Left ventricle myocardium superior (tissue), 1 donor: ENCODE measurements at places on chromosomes 1 and 21. TPM values are rescaled to one million over a fixed set of nuclear protein-coding genes. Genes with fewer than 3 reads are reported as not detected.

DNA sequence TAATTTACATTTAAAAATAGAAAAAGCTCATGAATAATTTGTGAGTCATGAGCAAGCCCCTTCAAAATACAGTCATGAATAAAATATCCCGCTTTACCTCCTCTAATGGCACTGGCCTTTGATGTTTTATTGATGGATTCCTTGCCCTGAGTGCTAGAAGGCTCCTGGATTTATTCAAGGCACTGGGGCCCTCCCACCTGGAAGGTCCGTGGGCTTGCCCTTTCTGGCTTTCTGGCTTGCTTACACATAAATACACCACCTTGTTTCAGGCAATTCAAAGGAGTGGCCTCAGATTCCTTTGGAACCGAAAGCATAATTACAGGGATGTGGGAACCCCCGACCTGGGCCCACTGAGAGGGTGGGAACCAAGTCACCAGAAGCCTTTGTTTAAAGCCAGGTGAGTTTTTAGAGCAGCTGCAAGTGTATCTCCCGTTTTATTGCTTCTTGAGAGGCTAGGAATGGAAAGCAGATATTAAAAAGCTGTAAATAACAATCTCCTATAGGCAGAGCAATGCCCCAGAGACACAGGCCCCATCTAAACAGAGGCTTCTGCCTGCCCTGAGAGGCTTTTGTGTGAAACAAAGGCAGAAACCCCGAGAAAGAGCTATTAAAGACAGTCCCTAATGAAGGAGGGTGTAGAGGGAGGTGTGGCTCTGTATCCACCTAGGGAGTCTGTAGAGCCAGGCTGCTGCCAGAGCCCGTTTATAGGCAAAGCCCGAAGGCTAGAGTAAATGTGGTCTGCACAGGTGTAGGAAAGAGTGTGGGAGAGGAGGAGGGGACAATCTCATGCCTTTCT lies 126.4 kb downstream of the FAM78B start:
- no peak for DNase-seq

DNA sequence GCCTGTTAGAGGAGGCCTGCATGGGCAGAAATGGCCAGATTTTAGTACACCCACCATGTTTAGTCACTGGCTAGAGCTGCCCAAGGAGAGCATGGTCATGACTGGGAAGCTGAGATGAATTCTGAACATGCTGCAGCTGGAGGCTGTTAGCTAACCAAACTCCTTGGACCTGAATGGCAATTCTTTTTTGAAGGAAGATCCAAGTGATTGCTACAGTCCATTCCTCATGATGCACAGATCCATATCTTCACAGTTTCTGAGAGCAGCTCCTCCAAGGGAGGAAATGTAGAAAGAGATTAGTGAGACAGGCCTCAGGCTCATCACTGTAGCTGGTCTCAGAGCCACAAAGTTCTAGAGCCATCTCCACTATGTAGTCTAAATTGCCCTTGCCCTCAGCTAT lies 11.1 kb downstream of the ZFYVE9 start:
- no peak for DNase-seq

DNA sequence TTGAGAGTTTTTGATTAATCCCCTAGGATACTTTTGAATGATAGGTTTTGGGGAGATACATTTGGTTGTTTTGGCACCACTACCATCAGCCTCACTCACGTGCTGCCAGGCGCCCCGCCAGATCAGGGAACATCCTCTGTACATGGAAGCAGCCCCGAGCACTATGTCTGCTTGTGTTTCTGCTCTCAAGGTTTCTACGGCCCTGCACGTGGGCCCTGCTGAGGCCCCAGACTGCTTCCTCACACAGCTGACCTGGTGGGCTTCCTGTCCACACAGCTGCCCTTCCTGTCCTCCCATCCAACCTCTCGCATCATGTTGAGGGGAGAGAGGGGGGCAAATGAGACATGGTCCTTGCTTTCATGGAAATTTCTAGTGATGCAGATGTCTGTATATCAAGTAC lies 20.0 kb downstream of the ADARB1 start:
- peak; percentile 55 for DNase-seq

GRCh38 chr1:214292322-214292721 lies 11.4 kb downstream of the SMYD2 start:
- DNase-seq, result no peak

DNA sequence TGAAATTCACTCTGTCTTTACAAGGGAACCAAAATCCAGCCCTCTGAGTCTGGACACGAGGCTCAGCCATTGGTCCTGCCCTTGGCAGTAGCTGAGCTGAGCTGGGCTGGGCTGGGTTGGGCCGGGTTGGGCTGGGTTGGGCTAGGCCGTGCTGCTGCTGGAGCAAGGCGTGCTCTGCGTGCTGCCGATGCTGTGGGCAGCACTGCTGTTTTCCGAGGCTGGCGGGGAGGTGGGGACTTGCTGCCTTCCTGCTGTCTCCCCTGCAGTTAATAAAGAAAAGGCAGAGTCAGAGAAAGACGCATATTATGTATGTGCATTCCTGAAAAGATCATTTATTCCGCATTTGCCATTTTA lies 182.9 kb downstream of the CDC7 start:
- DNase-seq, result peak; percentile 57

- DNase-seq, result peak; percentile 38
Measured at GRCh38 chr1:108708691-108709660, 3.7 kb upstream of the FNDC7 start.

LAD1 gene
- 2.2 TPM for total RNA-seq

DNA sequence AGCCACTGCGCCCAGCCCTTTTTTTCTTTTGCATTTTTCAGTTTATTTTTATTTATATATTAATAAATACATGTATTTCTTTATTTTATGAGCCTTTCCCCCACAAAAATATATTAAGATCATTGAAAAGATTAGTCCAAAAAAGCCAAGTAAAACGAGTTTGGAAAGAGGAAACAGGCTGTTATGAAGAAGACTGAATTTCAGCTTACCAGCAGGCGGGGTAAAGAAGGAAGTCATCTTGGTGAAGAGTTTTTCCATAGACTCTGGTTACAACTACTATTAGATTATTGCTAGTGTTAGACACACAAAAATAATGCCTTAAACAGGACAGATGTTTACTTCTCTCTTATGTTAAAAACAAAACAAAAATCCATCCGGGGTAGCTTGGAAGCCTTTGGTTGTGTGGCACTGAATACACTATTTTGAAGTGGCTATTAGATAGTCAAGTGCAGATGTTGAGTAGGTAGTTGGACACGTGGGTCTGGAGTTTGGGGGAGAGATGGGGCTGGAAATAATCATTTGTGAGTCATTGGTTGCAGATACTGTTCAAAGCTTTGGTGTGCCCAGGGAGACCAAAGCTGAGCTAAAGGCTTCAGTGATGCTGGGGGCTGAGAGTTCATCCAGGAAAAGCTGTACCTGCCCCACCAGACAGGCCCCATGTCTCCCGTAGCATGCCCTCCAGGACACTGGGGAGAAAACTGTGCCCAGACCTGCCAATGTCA lies 8.7 kb upstream of the LRRC71 start:
- DNase-seq, result no peak

DNA sequence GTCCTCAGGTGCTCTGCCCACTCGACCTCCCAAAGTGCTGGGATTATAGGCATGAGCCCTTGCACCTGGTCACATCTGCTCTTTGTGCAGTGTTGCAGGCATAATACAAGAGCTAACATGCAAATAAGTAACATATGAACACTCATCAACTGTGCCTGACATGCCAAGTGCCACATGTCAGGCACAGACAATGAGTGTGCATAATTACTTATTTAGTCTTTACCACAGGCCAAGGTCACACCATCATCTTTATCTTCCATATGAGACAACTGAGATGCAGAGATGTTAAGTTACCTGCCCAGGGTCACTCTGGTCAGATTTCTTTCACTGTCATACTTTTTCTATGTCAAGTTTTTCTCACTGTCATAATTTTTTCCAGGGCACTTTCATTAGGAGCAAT lies 126.1 kb downstream of the PPIAL4G start:
- DNase-seq, result no peak

- no peak for DNase-seq
Measured at GRCh38 chr1:200428482-200429205, 18.8 kb upstream of the ZNF281 start.

TMEM269 gene
- total RNA-seq, result not detected

DNA sequence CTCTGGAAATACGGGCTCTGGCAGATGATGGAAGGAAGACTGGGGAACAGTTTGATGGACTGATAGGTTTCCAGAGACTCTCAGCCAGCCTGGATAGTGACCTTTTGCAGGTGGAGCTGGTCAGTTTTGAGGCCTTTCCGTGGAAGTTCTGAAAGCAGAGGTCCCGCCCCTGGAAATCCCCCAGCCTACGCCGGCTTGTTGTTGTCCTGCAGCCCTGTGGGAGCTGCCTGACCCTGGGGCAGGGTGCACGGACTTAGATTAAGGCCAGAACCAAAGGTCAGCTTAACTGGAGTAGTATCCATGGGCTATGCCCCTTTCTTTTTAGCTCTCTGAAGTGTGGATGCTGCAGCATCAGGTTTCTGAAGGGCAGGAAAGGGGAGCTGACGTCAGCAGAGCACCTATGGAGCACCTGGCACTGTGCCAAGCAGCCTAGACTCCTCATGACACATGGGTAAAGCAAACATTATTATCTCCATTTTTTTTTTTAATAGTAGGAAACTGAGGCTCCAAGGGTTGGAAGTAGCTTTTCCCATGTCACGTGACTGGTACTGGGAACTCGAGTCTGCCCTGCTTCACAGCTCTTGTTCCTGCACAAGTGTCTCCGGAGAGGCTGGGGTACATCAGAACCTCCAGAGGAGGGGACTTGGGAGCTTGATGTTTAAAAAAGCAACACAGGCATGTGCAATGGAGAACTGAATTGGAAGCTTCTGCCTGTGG lies 38.5 kb downstream of the IER5 start:
- DNase-seq, result peak; percentile 59

DNA sequence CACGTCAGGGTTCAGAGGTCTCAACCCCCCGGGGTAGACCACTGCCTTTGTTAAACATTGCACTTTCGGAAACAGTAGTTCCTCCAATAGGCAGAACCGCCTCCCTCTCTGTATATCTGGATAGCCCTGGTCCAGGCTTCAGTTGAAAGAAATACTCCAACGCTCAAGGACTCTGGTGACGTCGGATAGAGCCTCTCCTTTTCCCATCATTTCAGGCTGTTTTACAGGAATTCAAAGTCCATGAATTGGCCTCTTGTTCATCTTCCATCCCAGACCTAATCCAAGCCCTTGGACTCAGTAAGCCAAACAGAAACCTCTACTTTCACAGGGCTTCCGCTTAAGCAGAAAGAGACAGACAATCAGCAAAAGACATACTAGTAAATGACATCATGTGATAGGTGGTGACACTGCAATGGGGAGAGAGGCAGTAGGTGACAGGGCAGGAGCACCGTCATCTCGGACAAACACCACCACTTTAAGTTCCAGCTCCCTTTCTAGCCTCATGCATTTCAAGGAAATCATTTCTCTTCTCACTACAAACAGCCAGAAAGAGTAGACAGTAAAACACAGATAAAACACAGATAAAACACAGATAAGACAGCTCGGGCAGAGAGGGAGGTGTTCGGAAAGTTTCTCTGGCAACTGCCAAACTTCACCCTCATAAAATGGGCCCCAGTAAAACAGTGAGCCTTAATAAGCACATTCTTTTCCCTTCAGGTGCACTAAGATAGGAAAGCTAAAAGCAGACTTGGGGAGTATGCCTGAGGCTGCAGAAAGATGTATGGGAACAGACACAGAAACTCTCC lies 2.3 kb upstream of the PLA2G2A start:
- no peak for DNase-seq

- no peak for DNase-seq
Measured at GRCh38 chr1:234170622-234171021, 202.6 kb upstream of the COA6 start.

PRKAA2 gene
- total RNA-seq, result 88.0 TPM

DNA sequence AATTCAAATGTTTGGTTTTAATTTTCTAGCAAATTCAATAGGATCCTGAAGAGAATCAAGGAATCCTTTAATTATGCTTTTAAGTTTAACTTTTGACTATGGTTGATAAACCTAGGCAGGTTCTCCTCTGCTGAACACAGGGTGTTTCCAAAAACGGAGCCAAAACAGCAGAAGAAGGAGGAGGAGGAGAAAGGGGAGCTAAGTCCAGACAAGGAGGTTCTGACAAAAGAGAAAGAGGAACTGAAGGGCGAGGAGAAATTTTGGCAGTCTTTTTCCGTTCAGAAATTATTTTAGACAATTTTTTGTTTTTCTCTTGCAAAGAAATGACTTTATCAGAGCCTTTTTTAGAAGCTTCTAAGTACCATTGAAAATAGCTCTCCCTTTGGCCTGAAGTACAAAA lies 33.2 kb upstream of the FNBP1L start:
- no peak for DNase-seq

DNA sequence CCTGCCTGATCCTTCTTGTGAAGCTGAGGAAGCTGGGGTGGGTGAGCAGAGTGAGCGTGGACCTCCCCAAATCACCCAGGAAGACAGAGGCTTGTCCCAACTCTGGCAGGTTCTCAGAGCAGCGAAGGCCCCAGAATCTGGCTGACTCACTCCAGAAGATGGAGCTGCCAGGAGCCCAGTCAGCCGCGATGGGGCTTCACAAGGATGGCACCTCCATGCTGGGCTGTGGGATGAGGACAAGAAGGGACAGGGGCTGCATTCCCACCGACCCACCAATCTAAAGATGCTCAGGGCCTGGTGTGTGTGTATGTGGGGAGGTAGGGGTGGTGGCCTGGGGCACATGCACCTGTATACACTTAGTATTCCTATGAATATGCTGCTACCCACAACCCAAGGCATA lies 52.9 kb downstream of the ATP1A1 start:
- no peak for DNase-seq

GRCh38 chr1:68490046-68490651 lies 6.7 kb downstream of the DEPDC1 start:
- DNase-seq, result no peak

PTPN7 gene
- total RNA-seq, result 0.92 TPM

- no peak for DNase-seq
Measured at GRCh38 chr1:242530761-242531160, 6.3 kb upstream of the PLD5 start.

COL6A2 gene
- total RNA-seq, result 196 TPM

DNA sequence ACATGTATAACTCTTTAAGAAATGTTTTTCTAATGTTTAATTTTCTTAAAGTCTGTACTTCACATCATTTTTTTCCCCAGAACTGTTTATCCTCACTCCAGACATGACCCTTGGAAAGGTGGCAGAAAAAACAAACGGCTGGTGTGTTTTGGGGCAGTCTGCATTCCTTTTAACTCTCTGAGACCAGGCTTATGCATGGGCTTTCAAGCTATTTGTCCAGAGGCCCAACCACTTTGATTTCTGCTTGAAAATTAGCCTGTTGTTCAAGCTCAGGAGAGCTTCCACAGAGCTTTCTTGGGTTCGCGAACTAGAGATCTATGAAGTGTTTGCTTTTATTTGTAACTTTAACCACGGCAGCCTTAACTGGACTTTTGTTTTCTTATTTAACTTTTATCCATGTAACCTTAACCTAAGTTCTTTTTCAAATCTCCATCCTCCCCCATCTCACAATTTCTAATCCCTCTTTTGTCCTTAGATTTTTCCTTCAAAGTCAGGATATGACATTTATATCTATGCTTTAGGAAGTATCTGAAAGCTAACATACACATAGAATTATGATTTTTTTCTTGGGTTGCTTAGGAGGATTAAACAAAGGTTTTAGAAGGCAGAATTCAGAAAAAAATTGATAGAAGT lies 111.8 kb downstream of the FGGY start:
- no peak for DNase-seq
